ENCODE measurements at places on chromosomes 3 and 15.

GRCh38 chr15:84840741-84841429, 23.7 kb downstream of the ALPK3 start:
- DNase-seq = peak; percentile 97

DNA sequence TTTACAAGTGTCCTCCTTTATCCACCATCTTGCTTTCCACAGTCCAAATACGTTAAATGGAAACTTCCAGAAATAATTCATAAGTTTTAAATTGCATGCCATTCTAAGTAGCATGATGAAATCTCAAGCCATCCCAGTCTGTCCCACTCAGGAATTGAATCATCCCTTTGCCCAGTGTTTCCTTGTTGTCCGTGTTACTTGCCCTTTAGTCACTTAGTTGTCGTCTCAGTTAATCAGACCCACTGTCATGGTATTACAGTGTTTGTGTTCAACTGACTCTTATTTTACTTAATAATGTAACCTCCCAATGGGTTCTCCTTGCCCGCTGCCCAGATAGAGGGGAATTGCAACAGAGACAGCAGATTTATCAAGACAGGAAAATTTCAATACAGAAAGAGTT, 77.6 kb upstream of the NDN start:
- DNase-seq = no peak

DNA sequence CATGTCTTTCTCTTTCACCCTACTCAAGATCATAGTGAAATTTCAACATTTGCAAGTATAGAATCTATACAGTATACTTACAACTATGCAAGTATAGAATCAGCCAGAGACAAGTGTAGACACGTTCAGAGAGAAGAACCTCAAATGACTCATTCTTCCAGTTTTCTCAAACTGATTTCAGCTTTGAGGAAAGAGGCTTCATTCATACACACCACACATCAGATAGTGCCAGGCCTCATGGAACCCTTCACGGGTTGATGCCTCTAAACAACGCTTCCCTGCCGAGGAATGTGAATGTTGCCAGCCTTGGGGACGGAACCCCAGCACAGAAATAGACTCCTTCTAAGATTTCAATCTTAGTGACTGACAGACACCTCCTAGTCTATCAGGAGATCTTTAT, 135.7 kb downstream of the FOXP1 start:
- DNase-seq = no peak

DNA sequence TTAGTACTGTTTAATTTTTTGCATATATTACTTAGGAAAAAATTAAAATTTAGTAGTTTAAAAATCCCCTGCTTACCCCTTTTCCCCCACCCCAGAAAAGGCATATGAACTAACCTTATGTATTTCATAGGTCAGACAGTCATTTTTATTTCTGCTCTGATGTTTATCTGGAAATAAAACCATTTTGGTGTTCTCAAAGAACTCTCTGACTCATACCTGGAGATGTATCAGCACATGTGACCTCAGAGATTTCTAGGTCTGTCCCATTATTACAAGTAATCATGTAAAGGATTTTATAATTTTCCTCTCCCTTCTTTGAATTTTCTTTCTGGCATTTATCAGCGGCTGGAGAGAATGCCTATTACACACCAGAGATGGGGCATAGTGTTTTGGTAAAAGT, 14.1 kb upstream of the CCR8 start:
- no peak for DNase-seq

GRCh38 chr15:70503798-70504298, 259.5 kb downstream of the UACA start:
- DNase-seq = no peak

- no peak for DNase-seq
These were observed 34.3 kb downstream of the CRTC3 start for GRCh38 chr15:90564051-90564450.
